Motor neuron (in vitro differentiated cells): ENCODE measurements at places on chromosomes 13 and 19.
A peak's percentile ranks its signal among the peaks of the same experiment; 100 is the strongest.

- no peak for ATAC-seq
Observed at GRCh38 chr19:5042556-5042955, 73.6 kb downstream of the KDM4B start.

DNA sequence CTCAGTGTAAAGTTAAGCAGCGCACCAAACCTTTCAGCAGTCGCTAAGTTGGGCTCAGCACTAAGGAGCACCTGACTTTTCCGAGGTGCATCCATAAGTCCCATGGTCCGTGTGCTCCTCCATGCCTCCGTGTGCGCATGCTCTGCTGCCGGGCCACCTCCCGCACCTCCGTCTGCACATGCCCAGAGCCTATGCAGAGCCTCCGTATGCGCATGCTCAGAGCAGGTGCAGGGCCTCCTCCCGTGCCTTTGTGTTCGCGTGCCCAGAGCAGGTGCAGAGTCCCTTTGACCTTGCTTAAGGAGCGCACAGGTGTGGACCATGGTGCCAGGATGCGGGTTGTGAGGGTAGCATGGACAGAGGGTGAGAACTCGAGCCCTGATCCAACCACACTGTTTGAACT is 46.0 kb downstream of the ATP11A start:
- ATAC-seq = no peak

DNA sequence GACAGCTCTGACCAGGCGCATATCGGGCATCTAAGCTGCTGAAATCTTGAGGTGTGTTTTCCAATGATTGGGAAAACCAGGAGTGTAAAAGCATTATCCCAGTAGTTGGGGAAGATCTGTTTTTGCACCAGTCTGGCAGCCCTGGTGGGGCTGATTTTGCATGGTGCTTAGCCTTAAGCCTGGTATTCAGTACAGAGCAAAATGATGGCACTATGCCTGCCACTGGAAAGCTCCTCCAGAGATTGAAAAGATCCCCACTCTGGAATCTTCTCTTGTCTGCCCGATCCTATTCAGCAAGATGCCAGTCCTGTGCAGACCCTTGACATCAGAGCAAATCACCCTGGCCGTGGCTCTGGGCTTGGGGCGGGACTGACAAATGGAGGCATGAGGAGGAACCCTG is 44.7 kb upstream of the SIAH3 start:
- no peak for ATAC-seq

GRCh38 chr13:27110056-27110746 is 61.4 kb downstream of the USP12 start:
- ATAC-seq = no peak

- ATAC-seq = no peak
Observed at GRCh38 chr13:34076319-34076718, 258.4 kb downstream of the RFC3 start.

DNA sequence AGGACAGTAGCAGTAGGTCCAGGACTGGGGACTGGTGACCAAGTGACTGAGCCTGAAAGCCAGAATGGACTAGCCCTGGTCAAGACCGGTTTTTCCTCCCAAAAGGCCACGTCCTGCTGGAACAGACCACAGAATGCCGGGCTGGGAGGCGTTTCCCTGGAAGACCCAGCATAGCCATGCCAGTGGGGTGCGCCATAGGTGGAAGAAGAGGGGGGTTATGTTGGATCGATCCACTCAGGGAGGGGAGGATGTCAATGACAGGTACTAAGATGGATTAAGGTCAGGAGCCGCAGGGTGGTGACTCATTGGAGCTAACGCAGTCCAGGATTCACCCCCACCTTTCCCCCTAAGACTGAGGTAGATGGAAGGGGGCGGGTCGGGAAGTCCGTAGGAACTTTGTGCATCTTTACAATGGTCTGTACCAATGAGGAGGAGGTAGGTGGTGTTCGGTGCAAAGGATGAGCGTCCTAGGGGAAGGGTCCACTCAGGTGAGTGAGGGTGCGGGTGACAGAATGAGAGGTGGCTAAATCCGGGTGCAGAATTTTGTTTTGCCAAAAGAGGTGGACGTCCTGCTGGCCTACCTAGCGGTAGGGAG is 21.0 kb downstream of the VASP start:
- ATAC-seq = peak; percentile 72

- ATAC-seq = no peak
Observed at GRCh38 chr19:54345938-54346386, 7.0 kb upstream of the LILRA4 start.

- no peak for ATAC-seq
Observed at GRCh38 chr19:7600721-7601120, 5.1 kb downstream of the CAMSAP3 start.

GRCh38 chr13:110713981-110714796 is 689 bp downstream of the ING1 start:
- ATAC-seq = peak; percentile 0

DNA sequence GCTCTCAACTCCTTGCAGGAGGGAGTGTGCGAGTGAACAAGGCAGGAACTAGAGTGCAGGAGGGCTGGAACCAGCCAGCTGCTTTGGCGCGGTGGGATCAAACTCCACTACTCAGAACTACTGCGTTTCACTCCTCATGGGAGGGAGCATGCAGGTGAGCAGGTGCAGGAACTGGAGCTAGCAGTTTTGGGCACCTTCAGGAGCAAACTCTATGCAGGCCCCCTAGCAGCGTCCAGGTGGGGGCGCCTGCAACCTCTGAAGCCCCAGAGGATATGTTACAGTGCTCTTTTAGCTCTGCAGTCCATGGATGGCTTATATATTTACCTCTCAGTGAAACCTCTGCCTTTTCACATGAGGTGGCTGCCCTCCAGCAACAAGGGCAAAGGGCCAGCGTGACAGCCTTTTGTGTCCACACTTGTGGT is 1303.4 kb downstream of the PCDH9 start:
- ATAC-seq = no peak

- no peak for ATAC-seq
Observed at GRCh38 chr13:52784591-52785340, 45.1 kb upstream of the CNMD start.

DNA sequence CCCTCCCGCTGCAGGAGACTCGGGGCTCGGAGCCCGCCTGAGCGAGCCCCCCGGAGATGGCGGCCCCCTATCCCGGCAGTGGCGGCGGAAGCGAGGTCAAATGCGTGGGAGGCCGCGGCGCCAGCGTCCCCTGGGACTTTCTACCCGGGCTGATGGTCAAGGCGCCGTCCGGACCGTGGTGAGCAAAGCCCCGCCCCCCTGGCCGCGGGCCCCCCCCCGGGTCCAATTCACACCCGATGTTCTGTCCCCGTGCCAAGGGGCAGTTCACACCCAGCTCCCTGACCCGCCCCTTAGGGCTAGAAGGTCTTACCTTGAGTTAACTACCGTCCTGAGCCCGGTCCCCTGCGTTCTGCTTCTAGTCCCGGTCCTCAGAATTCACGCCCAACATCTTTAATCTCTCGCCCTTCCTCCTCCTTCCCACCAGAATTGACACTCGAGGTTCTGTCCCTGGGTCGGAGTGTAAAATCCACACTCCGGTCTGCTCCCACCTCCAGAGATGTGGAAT is 1.4 kb downstream of the NPAS1 start:
- ATAC-seq = peak; percentile 38

DNA sequence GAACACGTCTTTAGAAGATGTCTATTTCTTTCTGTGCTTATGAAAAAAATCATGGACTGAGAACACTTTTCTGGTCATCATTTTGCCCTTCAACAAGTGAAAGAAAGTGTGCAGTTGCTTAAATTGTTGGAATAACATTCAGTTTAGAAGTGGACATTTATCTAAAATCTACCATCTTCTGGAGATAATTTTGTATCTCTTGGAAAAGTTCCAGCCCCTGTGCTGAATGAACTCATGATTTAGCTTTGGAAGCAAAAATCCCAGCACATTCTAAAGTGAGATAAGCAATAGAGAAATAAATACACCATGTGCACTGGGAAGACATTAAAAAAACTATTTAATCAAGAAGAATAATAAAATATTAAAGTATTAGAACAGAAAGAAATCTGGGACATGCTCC is 1420.8 kb upstream of the SLC10A2 start:
- no peak for ATAC-seq
